Uterus (tissue), 4 donors: ENCODE measurements at places on chromosomes 16 and 17.

DNA sequence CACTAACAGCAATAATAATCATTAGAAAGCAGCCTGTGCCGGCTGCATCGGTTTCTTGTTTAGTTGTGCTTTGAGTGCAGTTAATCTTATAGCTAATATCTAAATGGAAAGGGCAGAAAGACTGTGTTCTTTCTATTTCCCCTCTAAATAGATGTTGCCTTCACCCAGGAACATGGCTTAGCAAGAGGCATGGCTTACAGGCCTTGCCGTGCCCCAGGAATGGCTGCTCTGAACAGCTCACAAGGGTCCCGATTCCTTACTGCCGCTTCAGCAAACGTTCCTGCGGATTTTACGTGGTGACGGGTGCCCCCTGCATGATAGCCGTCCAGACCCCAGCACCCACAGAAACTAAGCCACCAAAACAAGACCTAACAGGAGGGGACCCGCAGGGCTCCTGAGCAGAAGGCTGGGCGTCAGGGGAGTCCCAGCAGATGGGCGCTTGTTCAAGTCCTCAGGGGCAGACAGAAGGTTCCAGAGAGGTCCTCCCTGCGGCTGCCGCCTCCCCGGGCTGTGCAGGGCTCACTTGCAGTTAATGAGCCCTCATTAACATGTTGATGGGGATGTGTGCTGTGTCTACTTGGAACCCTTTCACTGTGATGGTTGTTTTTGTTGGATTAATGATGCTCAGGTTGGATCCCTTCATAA lies 52.5 kb upstream of the ENPP7 start:
- DNase-seq, result no peak

GRCh38 chr17:50180620-50181019 lies 14.8 kb downstream of the SGCA start:
- DNase-seq, result no peak

- DNase-seq, result no peak
Observed at GRCh38 chr17:60089096-60089806, 10.5 kb upstream of the HEATR6 start.

- DNase-seq, result no peak
Observed at GRCh38 chr17:14038206-14038605, 31.1 kb upstream of the COX10 start.

- peak; percentile 87 for DNase-seq
Observed at GRCh38 chr17:76397687-76398522, 13.5 kb downstream of the SPHK1 start.

- DNase-seq, result peak; percentile 92
Observed at GRCh38 chr17:44108440-44109311, 14.8 kb downstream of the HDAC5 start.

GRCh38 chr17:48679385-48680096 lies 42.8 kb downstream of the PRAC1 start:
- no peak for DNase-seq

GRCh38 chr17:16314859-16315258 lies 38.4 kb downstream of the CENPV start:
- DNase-seq, result no peak

DNA sequence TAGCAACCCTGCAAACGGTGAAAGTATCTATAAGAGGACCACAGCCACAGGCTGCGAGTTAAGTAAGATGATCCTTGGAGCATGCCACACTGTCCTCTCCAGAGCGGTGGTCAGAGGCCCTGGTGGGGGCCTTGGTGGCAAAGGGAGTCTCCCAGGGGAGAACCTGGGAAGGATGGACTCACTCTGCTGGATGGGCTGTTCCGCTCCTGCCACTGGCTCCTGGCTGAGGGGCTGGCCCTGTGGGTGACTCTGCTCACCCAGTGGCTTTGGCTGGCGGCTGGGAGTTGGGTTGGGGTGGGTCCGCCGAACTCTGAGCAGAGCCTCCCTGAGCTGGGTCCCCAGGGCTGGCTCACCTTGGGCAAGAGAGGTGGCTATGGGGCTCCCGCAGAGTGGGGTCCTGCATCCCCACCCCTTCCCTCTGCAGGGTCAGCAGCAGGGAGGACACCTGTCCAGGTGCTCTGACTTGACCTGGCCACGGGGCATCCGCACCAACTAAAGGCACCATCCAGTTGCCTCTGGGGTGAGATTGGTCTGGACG lies 7.3 kb downstream of the CDK5R1 start:
- no peak for DNase-seq

DNA sequence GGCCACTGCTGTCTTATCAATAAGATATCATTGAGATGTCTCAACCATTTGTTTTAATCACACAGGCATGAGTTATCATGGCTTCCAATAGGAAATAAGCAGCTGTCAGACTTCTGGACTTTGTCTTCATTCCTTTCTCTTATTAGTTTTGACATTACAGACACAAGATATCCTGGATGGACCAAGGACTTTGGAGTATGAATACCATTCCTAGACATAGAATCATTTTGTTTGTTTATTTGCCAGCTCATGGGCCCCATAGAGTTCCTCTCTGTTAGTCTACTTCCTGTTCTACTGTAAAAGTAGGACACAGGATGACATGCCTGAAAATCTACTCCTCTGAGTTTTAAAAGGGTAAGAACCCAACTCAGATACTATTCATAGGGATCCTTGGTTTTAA lies 77.7 kb upstream of the KCNJ16 start:
- no peak for DNase-seq

DNA sequence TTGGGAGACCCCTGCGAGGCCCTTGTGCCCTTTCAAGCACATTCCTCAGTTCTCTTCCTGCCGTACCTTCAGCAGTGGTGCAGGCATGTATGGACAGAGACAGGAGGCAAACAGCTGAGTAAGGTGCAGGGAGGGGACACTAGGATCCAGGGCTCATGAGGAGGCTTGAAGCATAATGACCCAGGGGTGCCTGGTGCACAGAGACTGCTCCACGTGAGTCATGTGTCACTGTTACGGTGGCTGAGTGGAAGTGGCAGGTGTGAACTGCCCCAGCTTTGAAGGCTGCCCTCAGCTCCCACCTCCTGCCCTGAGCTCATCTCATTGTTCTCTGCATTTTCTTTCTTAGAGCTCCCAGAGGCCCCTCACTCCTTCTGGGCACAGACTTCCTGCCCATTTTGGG lies 124.8 kb downstream of the NTN1 start:
- no peak for DNase-seq

DNA sequence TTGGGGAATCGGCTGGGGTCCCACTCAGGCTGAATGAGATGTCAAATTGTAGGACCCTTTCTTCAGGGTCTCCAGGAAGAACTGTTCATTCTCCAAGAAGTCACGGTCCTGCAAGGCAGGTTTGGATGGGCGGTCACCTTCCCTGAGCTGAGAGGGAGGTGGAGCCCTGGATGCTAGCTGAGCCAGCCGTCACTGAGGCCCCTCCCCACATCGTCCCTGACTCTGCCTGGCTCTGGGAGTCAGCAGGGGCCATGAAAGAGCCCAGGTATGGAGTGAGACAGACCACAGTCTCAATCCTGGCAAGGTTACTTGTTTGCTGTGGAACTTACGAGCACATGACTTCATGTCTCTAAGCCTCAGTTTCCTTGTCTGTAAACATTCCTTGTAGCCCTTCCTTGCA lies 6.0 kb upstream of the MRPL38 start:
- DNase-seq, result no peak

DNA sequence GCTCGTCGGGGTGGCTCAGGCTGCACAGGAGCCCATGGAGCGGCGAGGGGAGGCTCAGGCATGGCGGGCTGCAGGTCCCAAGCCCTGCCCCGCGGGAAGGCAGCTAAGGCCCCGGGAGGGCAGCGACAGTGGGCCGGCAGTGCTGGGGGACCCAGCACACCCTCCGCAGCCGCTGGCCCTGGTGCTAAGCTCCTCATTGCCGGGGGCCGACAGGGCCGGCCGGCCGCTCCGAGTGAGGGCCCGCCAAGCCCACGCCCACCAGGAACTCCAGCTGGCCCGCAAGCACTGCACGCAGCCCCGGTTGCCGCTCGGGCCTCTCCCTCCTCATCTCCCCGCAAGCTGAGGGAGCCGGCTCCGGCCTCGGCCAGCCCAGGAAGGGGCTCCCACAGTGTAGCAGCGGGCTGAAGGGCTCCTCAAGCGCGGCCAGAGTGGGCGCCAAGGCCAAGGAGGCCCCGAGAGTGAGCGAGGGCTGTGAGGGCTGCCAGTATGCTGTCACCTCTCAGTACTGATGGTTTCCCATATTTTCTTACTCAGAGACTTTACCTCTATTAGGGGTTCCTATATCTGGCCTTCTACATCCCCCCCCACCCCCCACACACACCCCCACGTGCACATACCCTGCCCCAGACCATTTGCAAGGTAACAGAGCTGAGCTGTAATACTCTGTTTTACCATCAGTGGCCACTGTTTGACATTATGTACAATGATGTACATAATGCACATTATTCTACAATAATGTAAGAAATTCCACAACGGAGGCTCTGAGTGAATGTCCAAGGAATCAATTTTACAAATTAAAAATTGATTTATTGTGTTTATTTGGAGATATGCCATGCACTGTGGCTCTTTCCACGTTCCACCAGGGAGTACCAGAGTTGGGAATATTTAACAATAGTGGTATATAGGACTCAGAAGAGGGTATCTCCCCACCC lies 3.7 kb upstream of the VAT1L start:
- no peak for DNase-seq

DNA sequence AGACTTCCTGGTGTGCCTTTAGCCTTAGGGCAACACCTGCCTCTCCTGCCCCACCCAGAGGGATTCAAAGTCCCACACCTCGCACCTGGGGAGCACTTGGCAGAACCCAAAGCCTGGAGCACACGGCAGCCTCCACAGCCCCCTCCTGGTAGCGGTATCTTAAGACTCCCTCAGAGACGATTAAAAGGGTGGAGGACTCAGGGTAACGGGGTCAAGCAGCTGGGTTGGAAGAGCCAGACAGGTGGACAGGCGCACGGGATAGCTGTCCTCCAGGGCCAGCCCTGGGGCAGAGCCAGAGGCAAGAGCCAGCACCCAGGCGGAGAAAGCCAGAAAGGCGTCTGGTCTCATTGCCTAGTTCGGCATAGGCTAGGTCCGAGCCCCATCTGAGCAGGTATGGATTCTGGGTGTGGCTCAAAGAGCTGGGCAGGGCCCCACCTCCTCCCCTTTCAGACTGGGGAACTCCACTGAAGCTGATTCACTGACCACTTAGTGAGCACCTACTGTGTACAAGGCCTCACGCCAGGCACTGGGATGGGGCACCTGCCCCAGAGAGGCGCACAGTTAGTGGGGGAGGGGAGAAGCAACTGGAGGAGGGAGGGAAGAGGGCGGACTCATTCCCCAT lies 55.0 kb upstream of the MEAK7 start:
- DNase-seq, result no peak

DNA sequence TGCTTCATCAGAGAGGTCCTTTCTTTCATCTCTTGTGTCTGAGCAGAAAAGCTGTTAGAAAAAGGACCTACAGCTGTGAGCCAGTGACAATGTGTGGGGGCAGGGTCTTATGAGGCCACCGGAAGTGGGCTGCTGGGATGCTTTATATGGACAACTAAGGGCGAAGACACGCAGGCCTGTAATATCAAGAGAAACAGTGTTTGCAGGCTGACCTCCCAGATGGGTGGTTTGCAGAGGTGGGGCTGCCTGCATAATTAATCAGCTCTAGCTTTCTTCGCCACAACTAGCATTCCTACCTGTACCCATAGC lies 30.4 kb upstream of the SALL1 start:
- no peak for DNase-seq

DNA sequence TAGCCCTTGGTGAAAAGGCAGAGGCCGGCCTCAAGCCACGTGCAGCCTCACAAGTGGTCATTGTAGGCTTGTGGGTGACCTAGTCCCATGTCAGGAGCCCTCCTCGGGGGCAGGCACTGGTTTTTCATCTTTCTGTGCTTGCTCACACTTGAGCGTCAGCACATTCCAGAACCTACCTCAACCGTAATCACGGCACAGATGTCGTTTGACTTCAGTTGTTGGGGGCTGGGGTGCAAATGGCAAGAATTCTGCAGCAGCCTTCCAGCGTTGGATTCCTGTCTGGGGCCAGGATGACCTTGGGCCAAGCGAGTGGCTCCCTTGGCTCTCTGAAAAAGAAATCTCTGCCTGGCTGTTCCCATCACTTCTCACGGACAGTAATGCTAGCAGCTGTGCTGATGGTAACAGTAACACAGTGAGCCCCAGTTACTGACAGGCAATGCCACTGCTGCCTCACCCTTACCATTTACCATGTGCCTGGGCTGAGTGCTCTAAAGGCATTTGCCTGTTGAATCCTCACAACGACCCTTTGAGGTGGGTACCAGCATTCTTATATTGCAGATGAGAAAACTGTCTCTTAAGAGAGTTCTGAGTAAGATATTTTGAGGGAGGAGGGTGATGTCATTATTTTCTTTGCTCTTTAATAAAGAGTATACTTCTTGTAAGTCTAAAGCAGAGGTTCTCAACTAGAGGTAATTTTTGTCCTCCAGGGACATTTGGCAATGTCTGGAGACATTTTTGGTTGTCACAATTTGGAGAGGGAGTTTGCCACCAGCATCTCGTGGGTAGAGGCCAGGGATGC lies 46.5 kb downstream of the KSR1 start:
- DNase-seq, result no peak

- DNase-seq, result no peak
Observed at GRCh38 chr16:27819881-27820610, 243.5 kb downstream of the GSG1L start.

- no peak for DNase-seq
Observed at GRCh38 chr17:9175700-9176467, 154.6 kb downstream of the NTN1 start.

DNA sequence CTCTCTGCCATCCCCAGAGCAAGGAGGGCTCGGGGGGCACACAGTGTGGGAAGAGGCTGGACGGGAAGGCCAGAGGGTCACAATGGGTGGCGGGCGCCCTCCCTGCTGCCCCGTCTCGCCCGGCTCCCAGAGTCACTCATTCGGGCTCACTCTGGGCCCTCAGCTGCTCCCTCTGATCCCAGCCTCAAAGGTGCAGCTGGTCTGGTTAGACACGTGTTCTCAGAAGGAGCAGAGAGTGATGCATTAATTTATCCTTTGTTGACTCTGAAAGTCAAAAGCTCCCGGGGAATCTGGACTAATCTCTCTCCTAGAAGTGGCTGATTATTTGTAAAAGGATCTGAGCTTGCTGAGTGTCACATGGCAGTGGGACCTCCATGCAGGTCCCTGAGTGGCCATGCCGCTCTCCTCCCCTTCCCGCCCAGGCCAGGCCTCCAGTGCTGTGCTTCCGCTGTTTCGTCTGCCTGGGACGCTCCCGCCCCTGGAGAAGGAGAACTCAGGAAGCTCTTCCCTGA lies 87.5 kb downstream of the SEC14L1 start:
- no peak for DNase-seq

- DNase-seq, result peak; percentile 72
Observed at GRCh38 chr17:75036643-75037268, 10.0 kb downstream of the ATP5PD start.

- peak; percentile 38 for DNase-seq
Observed at GRCh38 chr16:84774810-84775209, 45.0 kb upstream of the CRISPLD2 start.

DNA sequence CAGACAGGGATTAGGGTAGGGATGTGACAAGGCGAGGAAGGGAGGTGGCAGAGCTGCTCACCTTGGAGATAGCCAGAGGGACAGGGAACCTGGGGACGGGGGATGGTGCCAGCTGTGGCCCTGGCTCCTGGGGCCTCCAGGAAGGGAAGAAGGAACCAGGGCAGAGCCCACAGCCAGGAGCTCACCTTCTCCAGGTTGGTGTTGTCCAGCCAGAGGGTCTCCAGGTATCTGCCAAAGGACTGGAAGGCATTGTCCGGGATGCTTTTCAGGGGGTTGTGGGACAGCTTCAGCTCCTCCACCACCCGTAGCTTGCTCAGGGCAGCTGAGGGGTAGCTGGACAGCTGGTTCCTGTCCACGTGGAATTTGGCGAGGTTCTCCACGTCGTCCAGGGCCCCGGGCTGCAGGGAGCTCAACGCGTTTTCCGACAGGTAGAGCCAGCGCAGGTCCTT lies 801 bp downstream of the CHAD start:
- DNase-seq, result no peak

- no peak for DNase-seq
Observed at GRCh38 chr17:29143894-29144293, 36.3 kb downstream of the MYO18A start.

GRCh38 chr16:47581114-47581513 lies 120.0 kb downstream of the PHKB start:
- DNase-seq, result no peak
